Tibial nerve (tissue), 4 donors: ENCODE measurements at places on chromosomes 1 and 21. TPM values are rescaled to one million over a fixed set of nuclear protein-coding genes. Genes with fewer than 3 reads are reported as not detected.

- H3K36me3 ChIP-seq = no peaks in the 10 kb centered on the region
- H3K27ac ChIP-seq = peak within 1 kb of the TSS; percentile 95
- H3K27me3 ChIP-seq = no peaks in the 10 kb centered on the region
- DNase-seq = peak; percentile 54
- H3K4me1 ChIP-seq = peaks cover 34% of the 10 kb centered on the region
These were observed at the start of gene DOCK7 for GRCh38 chr1:62687903-62688686. DOCK7 (minus strand) TSS chr1:62688386; CDS start chr1:62688264, 122 bp downstream.

DNA sequence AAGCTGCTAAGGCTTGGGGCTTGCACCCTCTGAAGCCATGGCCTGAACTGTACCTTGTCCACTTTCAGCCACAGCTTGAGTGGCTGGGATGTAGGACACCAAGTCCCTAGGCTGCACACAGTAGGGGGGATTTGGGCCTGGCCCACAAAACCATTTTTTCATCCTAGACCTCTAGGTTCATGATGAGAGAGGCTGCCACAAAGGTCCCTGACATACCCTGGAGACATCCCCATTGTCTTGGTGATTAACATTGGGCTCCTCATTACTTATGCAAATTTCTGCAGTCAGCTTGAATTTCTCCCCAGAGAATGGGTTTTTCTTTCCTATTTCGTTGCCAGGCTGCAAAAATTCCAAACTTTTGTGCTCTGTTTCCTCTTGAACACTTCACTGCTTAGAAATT lies 26.3 kb upstream of the CHODL start:
- H3K4me3 ChIP-seq = no peak overlapping the region
- no peak overlapping the region for H3K27ac ChIP-seq
- no peaks in the 10 kb centered on the region for H3K4me1 ChIP-seq
- DNase-seq = no peak
- H3K36me3 ChIP-seq = no peaks in the 10 kb centered on the region

- H3K27me3 ChIP-seq = no peaks in the 10 kb centered on the region
- no peak for DNase-seq
- no peaks in the 10 kb centered on the region for H3K36me3 ChIP-seq
- H3K4me3 ChIP-seq = no peak overlapping the region
- H3K4me1 ChIP-seq = no peaks in the 10 kb centered on the region
These were observed 352.0 kb upstream of the C1orf87 start for GRCh38 chr1:60425528-60425927.

DNA sequence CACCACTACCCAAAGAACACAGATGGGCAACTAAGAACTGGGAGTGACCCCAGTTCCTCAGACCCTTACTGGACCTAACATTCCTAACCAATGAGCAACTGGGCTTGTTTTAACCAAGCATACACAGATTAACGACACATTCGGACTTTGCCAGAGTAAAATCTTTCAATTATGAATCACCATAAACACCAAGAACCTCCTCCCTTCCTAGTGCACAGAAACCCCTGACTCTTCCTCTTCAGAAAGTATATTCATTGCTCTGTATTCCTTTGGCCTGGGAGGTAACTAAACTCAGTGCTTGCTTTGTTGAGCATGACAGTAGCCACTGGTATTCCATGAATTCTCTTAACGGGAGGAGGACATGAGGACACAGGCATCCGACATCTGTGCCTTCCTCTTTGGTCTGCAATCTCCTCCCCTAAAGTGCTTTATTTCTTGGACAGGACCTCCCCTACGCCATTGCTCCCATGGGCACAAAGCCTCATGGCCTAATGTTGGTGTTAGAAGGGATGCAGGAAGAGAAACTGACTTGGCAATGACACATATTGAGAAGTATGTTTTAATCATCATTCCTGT lies 42.7 kb downstream of the SEC16B start:
- H3K36me3 ChIP-seq = no peaks in the 10 kb centered on the region
- H3K4me1 ChIP-seq = no peaks in the 10 kb centered on the region
- no peak overlapping the region for H3K4me3 ChIP-seq
- DNase-seq = no peak
- H3K27me3 ChIP-seq = no peaks in the 10 kb centered on the region

The KCNJ10 gene
- total RNA-seq = 9.4 TPM

The PKP1 gene
- 0.22 TPM for total RNA-seq

DNA sequence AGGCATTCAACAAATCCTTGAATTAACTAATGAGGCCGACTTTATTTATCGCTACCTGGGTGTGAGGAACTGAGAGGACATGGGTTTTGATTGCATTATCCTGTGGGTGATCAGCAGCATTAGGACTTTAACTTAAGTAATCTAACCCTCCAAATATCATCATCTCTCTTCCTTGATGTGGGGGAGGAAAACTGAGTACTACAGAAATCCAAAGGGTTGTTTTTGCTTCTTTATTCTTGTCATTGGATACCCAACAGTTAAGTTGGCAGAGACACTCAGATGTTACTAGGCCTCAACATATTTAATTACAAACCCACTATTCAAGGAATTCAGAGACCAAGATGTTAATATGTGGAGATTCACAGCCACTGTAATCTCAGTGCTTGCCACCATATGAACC lies 97.4 kb upstream of the ST6GALNAC5 start:
- no peak overlapping the region for H3K27ac ChIP-seq
- no peaks in the 10 kb centered on the region for H3K36me3 ChIP-seq
- no peak overlapping the region for H3K4me3 ChIP-seq
- no peaks in the 10 kb centered on the region for H3K4me1 ChIP-seq
- no peaks in the 10 kb centered on the region for H3K27me3 ChIP-seq

The ACP6 gene
- 13.7 TPM for total RNA-seq

DNA sequence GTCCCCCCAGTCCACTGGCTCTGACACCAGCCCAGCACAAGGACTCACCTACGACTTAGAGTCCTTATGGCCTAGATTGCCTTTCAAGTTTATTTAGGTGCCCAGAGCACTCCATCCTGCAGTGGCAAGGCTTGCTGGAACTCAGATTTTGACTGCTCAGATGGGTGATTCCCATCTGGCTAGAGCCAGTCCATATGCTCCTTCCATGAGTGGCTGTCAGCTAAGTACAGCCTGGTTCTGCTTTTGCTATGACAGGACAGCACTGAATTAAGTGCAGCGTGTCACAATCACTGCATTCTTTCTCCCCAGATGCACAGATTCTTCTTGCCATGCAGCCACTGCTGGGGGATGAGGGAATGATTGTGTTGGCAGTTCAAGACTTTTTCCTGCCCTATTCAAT lies 43.8 kb downstream of the GPR52 start:
- H3K4me1 ChIP-seq = no peaks in the 10 kb centered on the region
- no peaks in the 10 kb centered on the region for H3K36me3 ChIP-seq
- H3K27ac ChIP-seq = no peak overlapping the region
- no peaks in the 10 kb centered on the region for H3K27me3 ChIP-seq
- no peak for DNase-seq

The ABCA4 gene
- total RNA-seq = 0.20 TPM

DNA sequence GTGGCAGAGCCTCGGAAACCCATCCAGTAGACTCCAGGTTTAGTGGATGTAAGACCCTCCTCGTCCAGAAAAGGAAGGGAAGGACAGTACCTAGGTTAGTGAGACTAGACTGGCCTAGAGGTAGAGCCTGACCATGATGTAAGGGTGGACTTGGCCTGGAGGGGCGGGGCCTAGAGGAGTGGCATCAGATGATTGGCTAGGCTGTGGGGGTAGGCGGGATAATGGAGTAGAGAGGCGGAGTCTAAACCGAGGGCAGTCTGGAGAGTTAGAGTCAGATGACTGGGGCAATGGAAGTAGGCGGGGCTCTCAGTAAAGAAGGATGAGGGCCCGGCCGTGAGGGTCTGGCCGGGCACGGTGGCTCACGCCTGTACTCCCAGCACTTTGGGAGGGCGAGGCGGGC lies 70.1 kb downstream of the EPHB2 start:
- H3K4me1 ChIP-seq = no peaks in the 10 kb centered on the region
- DNase-seq = no peak

The F3 gene
- total RNA-seq = 153 TPM

DNA sequence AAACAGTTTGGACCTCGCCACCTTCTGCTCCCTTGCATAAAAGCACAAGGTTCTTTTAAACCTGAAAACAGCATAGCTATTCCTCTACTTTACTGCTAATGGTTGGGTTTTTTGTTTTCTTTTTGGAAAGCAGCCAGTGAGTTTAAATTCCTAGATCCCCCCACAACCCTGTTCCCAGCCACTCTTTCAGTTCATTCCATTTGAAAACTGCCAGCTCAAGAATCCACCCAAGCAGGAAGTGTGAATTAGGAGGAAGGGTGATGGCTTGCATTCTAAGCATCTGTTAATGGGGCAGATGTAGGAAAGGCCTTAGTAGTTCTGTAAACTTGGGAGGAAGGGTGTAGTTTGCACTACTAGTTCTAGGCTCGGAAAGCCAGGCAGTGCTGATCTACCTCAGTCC lies 172.9 kb upstream of the HOOK1 start:
- no peaks in the 10 kb centered on the region for H3K36me3 ChIP-seq
- DNase-seq = no peak
- peaks cover 14% of the 10 kb centered on the region for H3K4me1 ChIP-seq
- no peak overlapping the region for H3K27ac ChIP-seq
- H3K27me3 ChIP-seq = no peaks in the 10 kb centered on the region
- no peak overlapping the region for H3K4me3 ChIP-seq

GRCh38 chr1:45544530-45544929 lies 6.1 kb upstream of the AKR1A1 start:
- no peak overlapping the region for H3K27ac ChIP-seq
- H3K36me3 ChIP-seq = no peaks in the 10 kb centered on the region
- no peaks in the 10 kb centered on the region for H3K27me3 ChIP-seq
- no peaks in the 10 kb centered on the region for H3K4me1 ChIP-seq
- H3K4me3 ChIP-seq = no peak overlapping the region
- DNase-seq = no peak

The CLCA2 gene
- not detected for total RNA-seq

The PTCH2 gene
- 13.4 TPM for total RNA-seq

DNA sequence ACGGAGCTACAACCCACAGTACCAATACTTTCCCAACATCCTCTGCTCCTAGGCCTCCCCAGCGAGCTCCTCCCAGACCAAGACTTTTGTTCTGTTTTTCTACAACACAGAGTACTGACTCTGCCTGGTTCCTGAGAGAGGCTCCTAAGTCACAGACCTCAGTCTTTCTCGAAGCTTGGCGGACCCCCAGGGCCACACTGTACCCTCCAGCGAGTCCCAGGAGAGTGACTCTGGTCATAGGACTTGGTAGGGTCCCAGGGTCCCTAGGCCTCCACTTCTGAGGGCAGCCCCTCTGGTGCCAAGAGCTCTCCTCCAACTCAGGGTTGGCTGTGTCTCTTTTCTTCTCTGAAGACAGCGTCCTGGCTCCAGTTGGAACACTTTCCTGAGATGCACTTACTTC lies 20.6 kb downstream of the PLA2G5 start:
- no peak overlapping the region for H3K27ac ChIP-seq
- H3K36me3 ChIP-seq = no peaks in the 10 kb centered on the region
- H3K27me3 ChIP-seq = no peaks in the 10 kb centered on the region
- no peak for DNase-seq

DNA sequence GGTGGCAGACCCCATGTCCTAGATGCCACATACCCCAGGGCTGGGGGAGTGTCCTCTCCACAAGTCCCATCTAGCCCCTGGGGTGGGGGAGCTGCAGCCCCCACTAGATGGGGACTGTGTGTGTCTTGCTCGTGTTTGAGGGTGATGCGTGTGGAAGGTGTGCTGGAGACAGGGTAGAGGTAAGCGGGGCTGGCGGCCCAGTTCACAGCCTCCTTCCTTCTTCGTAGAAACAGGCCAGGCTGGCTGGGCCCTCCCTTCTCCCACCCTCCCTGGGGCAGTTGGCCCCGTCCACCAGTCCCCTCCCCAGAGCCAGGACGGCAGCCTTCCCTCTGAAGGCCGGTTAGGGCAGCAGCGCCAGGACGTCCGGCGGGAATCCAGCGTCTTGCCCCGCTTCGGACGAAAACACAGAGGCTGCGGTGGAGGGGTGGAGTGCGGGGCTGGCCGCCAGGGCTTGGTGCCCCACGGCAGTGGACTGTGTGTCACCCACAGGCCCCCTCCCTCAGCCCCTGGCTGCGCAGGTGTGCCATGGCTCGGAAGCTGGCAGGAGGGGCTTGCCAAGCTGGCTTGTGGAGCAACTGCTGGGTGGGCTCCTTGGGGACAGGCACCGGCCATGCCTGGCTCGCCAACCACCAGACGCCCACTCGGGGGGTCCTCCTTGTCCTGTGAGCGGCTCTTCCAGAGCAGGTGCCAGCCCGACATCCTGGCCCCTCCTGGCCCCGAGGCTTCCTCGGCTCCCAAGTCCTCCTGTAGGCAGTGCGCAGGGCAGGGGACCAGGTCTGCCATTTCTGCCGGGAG lies 3.6 kb downstream of the PRDM16 start:
- no peak for DNase-seq
- H3K27ac ChIP-seq = peak overlapping the region; percentile 97
- H3K4me3 ChIP-seq = peak overlapping the region; percentile 87
- H3K4me1 ChIP-seq = no peaks in the 10 kb centered on the region

GRCh38 chr1:239657291-239657690 lies 270.9 kb downstream of the CHRM3 start:
- H3K27me3 ChIP-seq = no peaks in the 10 kb centered on the region
- no peak overlapping the region for H3K27ac ChIP-seq
- no peaks in the 10 kb centered on the region for H3K36me3 ChIP-seq
- DNase-seq = no peak
